GM13977 (cell line): ENCODE measurements at places on chromosomes 5 and 9.
A peak's percentile ranks its signal among the peaks of the same experiment; 100 is the strongest.

GRCh38 chr5:68424799-68425537, 209.4 kb downstream of the PIK3R1 start:
- peak; percentile 23 for DNase-seq

DNA sequence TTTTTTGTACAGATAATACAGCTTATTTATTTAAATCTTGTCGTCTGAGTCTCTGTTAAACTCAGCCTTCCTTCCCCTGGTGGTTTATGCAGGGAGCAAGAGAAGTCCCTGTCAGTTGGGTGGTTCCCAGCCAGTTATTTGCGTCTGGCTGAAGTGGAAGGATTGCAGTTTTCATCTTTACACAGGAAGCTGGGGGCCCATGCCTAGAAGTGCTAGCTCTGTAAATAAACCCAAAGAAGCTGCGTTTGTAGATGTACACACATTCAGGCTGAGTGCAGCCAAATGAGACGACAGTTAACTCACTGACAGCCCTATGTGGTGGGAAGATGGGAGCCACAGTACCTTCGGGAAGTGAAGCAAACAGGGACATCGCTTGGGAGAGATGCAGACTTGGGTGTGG, 122.1 kb downstream of the SAXO1 start:
- no peak for DNase-seq

DNA sequence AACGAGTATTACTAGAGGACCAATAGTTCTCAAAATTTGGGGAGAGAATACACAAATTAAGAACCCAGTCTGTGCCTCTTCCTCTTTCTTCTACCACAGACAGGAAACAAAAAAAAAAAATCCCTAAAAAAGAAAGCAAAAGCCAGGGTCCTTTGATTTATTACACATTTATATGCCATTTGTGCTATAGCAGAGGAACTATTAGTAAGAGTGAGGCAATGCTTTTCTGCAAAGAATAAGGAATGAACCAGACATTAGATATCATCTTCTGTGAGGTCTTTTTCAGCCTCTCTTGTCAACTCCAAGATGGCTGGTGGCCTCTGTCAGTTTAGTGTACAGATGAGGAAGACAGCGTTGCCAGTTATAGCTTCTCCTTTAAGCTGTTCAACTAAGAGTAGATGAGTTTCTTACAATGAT, 127.6 kb downstream of the RFX3 start:
- DNase-seq = no peak

DNA sequence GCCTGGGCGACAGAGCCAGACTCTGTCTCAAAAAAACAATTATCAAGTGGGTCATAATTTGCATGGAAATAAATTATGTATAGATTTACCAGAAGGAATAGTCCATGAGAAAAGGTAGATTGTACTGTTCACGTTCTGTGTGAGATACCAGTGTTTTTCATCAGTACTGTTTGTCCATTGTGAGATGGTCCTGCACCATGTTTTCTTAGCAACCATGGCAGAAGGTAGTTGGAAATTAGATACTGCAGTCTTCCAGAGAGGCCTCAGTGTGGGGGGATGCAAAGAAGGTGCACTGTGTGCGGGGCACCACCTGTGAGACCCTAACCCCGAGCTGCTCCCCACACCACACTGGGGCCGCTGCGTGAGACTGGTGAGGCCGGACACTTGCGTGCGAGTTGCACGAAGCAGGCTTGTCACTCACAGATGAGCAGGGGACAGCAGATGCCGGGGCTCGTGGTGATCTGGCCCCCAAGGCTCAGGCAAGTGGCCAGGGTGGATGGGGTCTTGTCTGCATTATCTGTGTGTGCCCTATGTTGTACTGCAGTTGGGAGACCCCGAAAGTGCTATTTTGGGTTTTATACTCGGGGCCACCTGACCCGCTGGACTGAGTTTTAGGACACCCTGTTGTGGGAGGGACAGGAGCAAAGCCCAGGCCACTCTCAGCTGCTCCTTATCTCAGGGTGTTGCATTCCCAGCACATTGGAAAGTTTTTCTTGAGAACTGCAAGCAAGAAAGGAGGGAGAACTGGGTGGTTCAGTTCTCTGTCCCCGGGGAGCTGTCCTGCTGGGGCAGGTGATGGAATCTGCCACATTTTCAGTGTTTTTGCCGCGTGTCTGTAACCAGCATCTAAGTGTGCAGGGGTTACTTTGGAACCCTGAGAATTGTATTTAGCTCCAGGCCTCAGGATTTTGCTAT, 61.9 kb downstream of the EHMT1 start:
- no peak for DNase-seq

DNA sequence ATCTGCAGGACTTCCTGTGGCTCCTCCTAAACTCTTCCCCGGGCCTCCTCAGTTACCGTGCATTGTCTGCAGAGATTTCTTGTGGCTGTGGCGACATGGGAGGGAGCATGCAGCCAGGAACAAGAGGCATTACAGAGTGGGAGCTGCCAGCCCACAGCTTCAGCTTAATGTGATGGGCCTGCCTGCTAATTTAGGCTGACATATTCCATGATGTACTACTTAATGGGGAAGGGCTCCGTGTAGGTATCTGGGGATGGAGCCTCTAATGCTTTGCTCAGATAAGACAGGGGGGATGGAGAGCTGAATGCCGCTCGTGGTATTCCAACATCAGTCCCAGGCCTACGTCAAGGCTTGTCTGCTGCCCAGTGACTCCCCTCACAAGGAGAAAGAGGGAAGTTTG, 137.6 kb upstream of the GPR151 start:
- DNase-seq = no peak

GRCh38 chr5:66805514-66806430, 209.6 kb downstream of the MAST4 start:
- no peak for DNase-seq

- DNase-seq = no peak
These were observed 59.5 kb downstream of the OLFM1 start for GRCh38 chr9:135146766-135147473.

DNA sequence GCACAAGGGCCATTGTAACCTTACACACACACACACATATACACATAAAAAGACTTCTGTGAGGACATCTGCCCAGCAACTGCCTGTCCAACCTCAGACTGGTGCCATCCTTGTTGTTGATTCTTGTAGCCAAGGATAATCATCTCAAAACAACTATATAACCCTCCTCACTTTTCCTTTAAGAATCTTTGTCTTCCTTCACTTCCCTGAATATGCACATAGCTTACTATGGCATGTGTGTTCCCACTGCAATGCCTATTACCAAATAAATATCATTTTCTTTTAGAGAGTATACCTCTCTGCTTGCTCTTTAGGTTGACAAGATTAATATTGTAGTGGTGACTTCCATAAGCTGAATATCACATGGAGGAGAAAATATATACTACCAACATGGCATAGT, 55.2 kb downstream of the APBA1 start:
- DNase-seq = no peak

GRCh38 chr9:138118601-138119071, 241.1 kb downstream of the CACNA1B start:
- DNase-seq = no peak

- DNase-seq = no peak
These were observed 1.9 kb upstream of the SH3PXD2B start for GRCh38 chr5:172456076-172456722.

DNA sequence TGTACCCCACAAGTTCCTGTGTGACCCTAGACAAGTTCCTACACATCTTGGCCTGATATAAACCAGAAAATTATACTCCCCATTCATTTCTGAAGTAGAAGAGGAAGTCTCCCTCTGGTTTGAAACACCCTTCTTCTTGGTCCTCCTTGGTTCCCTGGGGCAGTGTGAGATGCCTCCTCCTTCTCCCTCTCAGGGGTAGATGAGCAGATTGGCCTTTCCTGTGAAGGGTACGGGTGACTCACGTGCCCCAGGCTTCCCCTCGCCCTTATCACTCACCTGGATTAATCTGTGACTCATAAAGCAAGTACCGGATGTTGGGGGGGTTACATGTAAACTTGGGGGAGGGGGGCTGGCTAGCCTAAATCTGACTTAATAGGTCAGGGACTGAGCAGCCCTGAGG, 11.1 kb upstream of the AQP3 start:
- peak; percentile 52 for DNase-seq

- DNase-seq = no peak
These were observed 59.5 kb downstream of the TMEM174 start for GRCh38 chr5:73232266-73233041.

- no peak for DNase-seq
These were observed 368.1 kb upstream of the GRIA1 start for GRCh38 chr5:153122403-153122802.

DNA sequence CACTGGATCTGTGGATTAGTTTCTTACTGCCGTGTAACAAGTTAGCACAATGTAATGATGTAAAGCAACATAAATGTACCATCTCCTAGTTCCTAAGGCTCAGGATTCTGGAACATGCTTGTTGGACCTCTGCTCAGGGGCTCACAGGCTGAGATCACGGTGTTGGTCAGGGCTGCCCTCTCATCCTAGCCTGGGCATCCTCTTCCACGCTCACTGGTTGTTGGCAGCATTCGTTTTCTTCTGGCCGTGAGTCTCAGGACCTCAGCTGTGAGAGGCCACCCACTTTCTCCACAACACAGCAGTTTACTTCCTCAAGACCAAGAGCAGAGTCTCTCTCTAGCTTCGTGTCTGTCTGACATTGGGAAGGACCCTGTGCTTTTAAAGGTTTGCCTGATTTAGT, 17.3 kb downstream of the RASGEF1C start:
- DNase-seq = no peak

DNA sequence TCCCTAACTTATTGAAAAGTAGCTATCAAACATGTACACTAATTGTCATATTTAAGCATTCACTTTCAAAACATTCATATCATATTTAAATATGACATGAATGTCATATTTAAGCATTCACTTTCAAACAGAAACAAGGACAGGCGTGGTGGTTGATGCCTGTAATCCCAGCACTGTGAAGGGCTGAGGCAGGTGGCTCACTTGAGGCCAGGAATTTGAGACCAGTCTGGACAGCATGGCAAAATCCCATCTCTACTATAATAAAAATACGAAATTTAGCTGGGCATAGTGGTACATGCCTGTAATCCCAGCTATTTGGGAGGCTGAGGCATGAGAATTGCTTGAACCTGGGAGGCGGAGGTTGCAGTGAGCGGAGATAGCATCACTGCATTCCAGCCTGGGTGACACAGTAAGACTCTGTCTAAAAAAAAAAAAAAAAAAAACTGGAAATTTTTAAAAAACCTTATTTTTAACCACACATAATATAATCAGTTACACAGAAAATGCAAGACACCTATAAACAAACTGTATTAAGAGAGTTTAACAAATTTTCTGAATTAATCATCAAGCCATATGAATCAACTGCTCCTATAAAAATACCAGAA, 88.1 kb downstream of the LPAR1 start:
- DNase-seq = no peak

DNA sequence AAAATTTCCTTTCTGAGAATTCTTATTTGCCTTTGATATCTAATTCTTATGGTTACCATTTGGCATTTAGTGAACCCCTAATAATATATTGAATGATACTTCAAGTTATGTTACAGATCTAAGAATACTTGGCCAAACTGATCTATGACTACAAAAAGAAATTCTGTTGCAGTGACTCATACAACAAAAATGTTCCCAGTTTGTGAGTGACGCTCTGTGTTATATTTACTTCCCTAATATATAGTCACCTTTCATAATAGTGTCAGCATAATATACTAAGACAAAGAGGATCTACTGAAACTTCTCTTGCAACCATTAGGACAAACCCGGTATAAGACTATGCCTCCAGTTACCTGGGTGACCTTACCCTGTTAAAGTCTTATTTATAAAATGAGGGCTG, 216.9 kb upstream of the TLX3 start:
- DNase-seq = no peak

- no peak for DNase-seq
These were observed 136.8 kb downstream of the FRMD3 start for GRCh38 chr9:83401328-83401900.

DNA sequence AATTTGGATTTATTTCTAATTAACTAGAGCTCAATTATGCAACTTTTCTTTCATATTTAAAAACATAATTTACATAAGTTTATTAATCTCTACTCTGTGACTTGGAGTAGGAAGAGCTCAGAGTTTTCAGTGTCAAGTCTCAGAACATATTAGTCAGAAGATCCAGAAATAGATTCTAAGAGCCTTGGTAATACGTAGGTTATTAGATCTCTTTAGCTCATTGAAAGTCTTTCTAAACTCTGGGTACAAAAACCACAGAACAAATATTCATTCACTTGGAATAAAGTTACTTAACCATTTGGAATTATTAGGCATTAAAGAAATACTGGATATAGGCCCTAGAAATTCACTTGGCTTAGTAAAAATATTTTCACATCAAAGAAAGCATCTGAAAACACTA, 26.3 kb upstream of the ISCA1 start:
- DNase-seq = no peak

- no peak for DNase-seq
These were observed 38.6 kb upstream of the PCSK5 start for GRCh38 chr9:75851917-75852316.

DNA sequence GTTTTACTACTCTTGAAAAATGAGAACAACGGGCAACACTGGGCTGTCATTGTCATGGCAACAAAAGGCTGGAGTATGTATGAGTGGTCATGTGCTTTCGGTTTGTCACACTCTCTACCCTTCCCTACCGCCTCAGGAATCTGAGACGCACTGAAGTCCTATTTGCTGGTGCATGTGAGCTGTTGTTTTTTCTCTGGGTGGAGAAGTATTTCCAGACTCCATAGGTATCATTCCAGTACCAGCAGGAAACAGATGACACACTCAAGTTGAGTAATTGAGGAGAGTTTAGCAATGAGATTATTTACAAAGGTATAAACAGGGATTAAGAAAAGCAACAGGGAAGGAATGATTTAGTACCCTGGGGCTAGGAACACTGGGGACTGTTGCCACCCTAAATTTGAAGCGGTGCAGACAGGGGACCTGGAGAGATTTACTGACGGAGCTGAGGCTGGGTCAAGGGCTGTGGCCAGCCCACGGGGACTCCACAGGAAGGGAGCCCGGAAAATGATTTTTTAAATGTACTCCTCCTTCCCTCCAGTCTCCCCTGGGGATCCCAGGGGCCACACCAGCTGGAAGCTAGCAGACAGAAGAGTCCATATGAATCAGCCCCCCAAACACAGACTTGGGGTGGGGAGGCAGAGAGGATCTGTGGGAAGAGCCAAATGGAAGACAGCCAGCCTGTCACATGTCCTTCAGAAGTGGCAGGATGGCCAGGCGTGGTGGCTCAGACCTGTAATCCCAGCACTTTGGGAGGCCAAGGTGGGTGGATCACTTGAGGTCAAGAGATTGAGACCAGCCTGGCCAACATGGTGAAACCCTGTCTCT, 13.2 kb upstream of the ZBTB43 start:
- DNase-seq = no peak

- no peak for DNase-seq
These were observed 35.0 kb downstream of the RANBP17 start for GRCh38 chr5:170896779-170897178.

- DNase-seq = no peak
These were observed 15.1 kb upstream of the IGFBPL1 start for GRCh38 chr9:38439291-38439915.
